ENCODE measurements at places on chromosomes 5 and 9. TPM values are rescaled to one million over a fixed set of nuclear protein-coding genes. Genes with fewer than 3 reads are reported as not detected.

DNA sequence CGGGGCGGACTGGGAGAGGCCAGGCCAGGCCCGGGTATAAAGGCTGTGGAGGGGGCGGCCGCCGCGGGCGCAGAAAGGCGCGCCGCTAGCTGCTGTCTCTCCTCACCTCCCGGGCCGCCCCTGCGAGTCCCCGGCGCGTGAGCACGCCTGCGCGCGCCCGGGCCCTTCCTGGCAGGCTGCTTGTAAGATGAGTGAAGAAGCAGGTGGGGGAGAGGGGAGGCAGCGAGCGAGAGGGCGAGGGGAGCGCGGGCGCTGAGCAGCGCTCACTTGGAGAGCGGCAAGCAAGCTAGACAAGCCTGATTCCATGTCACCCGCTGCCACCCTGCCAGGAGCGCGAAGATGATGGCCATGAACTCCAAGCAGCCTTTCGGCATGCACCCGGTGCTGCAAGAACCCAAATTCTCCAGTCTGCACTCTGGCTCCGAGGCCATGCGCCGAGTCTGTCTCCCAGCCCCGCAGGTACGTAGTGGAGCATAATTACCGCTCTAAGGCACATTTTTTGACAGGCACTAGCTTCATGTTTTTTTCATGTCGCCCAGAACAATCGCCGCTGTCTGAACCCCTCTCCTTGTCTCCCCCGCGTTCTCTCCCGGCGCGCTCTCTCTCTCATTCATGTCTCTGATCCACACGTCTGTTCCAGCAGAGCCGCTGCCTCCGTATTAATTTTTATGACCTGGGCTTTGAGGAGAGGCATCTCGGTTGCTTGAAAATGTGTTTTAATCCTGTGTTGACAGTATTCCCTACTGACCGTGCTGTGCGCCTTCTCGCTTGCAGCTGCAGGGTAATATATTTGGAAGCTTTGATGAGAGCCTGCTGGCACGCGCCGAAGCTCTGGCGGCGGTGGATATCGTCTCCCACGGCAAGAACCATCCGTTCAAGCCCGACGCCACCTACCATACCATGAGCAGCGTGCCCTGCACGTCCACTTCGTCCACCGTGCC, at the start of gene POU4F3:
TSS of gene POU4F3 (plus strand) at position 66 of the 941 bp plus-strand sequence. CDS start at position 340, 274 bp downstream.
- no peak for DNase-seq

Gene SPINK7
- total RNA-seq = not detected

DNA sequence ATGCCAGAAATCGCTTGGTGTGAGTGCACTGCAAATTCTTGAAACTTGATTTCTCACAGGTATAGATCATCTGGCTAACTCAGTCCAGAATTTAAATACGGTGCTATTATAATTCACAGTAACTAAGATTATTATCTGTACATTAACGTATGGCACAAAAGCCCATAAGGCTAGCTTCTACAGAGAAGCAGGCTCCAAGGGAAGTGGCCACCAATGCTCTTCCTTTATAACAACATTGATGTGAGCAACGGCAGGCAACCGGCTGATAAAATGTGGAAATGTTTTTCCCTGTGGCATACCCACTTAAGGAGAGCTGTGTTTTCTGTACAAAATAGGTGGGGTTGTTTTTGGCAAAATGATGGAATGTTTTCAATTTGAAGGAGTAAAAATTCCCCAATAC, 35.7 kb downstream of the SEMA4D start:
- no peak for DNase-seq

Gene OTP
- total RNA-seq = not detected

All from HFFc6 (cell line).